GM03348 (cell line): ENCODE measurements at places on chromosomes 3 and 15.

GRCh38 chr15:77510066-77511057 is 89.7 kb downstream of the HMG20A start:
- DNase-seq: no peak

DNA sequence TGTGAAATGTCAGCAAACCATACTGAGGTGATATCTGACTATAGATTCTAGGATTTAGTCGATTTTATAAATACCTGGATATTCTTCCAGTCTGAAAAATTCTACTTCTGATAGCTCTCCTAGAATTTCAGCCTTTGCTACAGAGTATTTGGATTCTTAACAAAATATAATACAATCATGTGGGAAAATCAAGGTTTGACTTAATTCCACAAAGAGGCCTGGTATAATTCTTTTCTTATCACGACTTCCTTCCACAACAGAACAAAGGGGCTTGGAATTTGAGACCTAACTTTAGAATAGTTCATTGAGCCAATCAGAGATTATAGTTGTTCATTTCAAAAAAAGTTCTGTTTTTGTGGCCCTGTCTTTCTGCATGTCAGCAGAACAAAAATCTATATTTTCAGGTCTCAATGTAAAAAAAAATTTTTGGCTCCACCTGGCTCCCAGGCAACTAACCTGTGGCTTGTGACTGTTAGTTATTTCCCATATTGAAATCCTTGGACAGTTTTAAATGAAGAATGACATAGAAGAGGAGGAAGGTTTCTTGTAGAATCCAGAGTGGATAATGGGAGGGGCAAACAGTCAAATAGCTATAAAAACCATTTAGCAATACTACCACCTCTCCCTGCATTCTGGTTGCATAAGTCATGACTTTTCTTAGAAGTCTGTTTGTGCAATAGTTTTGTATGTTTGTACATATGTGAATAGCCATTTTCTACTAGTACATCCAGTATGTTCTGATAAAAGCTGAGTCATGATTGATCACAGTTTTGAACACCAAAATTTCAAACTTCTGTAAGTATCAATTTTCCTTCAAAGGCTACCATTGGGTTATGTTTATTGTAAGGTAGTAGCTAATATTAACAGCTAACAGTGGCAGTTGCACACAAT is 4.0 kb downstream of the TM4SF1 start:
- peak; percentile 73 for DNase-seq

GRCh38 chr3:25587094-25587493 is 77.6 kb downstream of the TOP2B start:
- DNase-seq: no peak

DNA sequence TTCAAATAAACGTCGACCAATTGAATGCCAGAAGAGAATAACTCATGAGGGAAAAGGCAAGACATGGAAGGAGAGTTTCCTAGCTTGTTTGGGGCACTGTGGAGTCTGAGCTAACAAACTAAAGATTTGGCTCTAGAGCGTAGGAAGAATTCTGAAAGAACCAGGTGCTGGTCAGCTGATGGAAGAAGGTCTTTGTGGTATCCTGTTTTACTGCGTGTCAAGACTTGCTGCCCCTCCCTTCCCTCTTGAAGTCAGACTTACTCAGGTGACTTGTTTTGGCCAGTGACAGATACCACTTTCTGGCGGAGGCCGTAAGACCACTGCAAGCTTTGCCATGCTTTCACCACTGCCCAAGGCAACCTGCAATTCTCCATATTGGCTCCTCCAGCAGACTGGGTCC is 673 bp upstream of the HCLS1 start:
- DNase-seq: no peak

DNA sequence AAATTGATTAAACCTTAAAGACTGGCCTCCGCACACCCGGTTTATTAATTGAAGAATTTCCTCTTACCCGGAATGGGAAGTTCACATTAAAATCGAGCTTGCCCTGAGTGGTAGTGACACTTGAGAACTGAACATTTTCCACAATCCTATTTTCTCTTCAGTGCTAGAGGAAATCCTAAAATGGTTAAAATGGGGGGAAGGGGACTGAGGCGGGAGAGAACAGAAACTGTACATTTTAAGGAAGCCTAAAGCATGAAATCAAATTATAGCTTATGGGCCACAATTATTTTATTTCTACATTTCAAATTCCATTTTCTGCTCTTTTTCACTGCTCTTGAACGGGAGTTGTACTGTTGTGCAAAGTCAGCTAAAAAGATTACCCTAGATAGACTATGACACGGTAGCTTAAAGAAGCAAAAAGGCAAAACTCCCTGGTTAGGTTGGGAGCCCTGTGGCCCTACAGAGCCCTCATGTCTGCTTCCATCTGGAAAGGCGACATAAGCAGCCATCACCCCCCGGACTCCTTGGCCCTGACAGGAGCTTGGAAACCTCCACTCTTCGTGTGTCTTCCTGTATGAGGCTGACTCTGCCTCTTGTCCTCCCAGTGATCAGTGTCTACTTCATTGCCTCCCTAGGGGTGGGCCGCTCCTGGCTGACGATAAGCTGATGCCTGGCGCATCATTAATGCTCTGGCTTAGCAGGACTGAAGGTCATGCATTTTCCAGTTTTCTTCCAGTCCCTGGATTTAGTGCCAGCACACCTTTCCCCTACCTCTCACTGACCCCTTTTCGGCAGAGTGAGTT is 79.3 kb downstream of the EEFSEC start:
- no peak for DNase-seq
